DND-41 (cell line): ENCODE measurements at places on chromosomes 11 and 22.

DNA sequence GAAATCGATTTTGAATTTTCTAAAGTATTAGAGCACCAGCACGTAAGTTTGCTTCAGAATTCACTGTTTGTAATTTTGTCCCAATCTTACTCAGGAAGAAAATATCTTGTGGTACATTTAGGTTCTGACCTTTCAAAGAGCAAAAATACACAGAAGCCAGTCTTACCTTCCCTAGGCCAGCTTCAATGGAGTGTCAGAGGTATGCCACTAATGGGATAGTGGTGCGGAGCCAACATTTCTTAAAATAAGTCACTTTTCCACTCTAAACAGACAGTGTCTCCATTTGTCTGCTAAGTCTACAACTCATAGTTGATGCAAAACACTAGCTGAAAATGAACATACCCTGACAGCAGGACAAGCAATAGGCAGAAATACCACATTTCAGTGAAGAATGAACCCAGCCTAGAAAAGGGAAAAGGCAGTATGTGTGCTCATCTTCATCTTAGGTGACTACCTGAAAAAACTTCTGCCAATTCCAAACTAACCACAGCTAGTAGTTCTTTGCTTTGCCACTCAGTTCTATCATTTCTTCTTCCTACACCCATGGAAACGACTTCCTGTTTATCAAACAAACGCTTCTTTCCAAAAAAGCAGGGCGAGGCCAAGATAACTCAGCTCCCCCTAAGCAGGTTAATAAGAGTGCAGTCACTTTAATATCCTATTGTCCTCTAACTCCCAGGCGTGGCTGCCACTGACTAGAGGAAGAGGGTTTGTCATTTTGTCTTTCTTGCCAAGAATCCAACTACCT is 94.0 kb upstream of the APOA1 start:
- DNase-seq, result peak; percentile 10

DNA sequence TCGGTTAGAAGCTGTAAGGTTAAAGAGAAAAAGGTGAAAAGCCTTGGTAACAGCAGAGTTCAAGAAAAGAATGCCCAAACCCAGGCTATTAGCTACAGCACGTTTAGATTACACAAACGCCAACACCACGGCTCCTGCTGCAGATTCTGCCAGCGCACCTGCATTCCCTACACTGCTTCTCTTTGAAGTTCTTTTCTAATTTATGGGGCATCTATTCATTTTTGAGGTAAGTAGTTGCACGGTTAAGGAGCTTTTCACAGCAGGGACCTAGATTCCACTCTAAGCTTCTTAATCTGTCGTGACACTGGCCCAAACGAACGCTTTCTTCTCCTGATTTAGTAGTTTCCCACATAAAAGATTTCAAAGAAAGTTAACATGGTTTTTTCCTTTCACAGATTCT is 38.0 kb upstream of the CHKA start:
- no peak for DNase-seq

DNA sequence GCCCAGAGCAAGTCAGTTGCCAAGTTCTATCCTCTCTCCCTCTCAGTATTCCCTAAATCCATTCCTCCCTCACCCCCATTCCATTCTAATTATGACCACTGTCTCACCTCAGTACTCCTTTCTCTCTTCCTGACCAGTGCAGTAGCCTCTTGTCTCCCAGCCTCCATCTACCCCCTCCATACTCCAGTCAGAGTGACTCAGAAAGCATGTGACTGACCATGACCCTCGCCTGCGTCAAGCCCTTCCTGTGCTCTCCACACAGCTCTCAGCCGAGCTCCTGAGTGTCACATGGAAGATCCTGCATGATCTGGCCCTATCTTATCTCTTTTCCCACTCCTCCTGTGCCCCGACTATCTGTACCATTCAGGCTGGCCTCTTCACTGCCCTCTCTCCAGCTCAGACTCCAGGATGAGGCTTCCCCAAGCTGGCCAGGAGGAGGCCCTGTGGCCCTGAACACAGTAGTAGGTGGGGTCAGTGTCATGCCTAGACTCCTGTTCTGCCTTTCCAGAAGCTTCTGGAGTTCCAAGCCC is 42.6 kb downstream of the NEU3 start:
- DNase-seq, result no peak

DNA sequence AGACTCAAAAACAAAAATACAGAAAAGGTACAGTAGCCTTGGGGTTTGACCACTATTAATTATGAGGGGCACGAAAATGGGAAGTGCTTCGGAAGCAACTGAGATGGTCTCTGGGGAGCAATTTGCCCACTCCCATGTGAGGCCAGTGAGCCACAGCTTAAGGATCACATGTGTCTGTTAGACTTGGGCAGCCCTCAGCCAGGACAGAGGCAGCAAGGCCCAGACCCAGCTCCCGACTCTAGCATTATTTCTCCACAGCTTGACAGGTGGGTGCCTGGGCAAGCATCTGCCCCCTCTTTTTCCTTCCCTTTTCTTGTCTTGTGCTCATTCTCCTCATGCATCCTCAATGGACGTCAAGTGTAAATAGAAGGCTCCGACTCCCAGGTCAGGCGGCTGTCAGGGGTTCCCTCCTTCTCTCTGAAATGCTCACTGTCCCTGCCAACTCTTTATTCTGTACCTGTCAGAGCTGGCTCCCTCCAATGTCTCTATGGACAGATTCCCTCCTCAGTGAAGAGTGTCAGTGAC is 137.0 kb upstream of the RCN1 start:
- no peak for DNase-seq

GRCh38 chr11:126416542-126417090 is 61.1 kb downstream of the ST3GAL4 start:
- DNase-seq, result no peak

GRCh38 chr11:3165152-3165705 is at the start of gene OSBPL5:
Gene OSBPL5, minus strand, starts transcription at chr11:3165310. Its CDS starts 36,162 bp downstream, at chr11:3129148.
- peak; percentile 85 for DNase-seq

- DNase-seq, result no peak
Observed at GRCh38 chr22:44365832-44366231, 53.1 kb upstream of the SHISAL1 start.

DNA sequence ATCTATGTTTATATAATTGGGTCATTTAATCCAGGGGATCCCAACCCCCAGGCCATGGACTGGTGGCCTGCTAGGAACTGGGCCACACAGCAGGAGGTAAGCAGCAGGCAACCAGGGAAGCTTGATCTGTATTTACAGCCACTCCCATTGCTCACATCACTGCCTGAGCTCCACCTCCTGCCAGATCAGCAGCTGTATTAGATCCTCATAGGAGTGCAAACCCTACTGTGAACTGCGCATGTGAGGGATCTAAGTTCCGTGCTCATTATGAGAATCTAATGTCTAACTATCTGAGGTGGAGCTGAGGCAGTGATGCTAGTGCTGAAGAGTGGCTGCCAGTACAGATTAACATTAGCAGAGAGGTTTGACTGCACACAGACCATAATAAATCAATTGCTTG is 32.8 kb downstream of the MS4A2 start:
- DNase-seq, result no peak

DNA sequence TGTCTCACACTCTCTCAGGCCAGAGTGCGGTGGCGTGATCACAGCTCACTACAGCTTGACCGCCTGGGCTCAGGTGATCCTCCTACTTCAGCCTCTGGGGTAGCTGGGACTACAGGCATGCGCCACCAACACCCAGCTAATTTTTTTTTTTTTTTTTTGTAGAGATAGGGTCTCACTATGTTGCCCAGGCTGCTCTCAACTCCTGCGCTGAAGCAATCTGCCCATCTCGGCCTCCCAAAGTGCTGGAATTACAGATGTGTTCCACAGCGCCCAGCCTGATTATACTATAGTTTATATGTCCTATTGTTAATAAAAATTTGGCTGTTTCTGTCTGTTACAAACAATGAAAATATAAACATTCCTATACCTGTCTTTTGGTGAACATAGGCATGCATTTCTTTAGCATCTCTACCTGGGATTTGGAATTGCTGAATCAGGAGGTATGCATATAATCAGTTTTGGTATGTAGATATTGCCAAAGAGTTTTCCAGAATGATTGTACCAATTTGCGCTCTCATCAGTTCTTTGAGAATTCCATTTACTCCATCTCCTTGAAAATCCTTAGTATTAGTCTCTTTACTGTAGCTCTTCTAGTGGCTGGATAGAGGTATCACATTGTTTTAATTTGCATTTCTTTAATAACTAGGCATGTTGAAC is 78.8 kb downstream of the TEAD1 start:
- DNase-seq, result no peak
